Stomach (tissue), 19 donors: ENCODE measurements at places on chromosomes 7 and 10.

DNA sequence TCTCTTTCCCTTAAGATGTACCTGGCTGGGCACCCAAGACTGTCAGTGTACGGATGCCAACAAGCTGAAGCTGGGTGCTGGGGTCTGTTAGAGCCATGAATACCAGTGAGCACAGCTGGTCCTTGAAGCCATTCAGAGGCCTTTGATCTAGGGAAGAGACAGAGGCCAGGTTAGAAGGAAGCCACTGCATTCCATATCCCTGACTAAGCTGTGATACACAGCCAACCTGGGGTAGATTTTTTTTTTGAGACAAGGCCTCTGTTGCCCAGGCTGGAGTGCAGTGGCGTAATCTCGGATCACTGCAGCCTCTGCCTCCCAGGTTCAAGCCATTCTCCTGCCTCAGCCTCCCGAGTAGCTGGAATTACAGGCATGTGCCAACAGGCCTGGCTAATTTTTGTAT, 20.8 kb downstream of the ZDHHC16 start:
- DNase-seq = no peak

DNA sequence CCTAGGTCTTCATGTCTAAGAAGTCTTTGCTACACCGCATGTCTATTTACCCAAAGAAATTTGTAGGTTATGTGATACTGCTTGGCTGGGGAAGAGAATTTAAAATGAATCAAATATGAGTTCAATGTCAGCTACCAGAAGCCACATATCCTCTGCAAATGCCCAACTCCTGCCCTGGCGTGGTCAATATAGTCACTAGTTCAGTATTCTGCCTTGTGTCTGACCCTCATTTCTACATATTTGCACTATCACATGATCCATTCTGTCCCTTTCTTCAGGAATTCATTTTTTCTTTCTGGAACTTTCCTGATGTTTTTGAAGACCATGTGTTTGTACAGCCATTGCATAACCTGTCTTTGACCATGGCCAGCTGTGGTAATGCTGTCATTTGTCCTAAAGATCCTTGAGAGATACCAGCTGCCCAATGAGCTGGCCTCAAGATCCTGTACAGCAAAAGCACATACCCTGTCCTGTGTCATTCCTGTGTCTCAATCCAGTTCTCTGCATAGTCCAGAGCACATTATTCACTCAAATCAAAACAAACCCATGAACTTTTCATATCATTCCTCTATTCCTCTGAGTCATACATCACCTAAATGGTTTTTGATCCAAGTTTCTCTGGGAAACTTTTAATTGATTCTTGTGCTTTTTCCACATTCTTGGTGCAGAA, 524.5 kb downstream of the PARD3 start:
- no peak for DNase-seq

DNA sequence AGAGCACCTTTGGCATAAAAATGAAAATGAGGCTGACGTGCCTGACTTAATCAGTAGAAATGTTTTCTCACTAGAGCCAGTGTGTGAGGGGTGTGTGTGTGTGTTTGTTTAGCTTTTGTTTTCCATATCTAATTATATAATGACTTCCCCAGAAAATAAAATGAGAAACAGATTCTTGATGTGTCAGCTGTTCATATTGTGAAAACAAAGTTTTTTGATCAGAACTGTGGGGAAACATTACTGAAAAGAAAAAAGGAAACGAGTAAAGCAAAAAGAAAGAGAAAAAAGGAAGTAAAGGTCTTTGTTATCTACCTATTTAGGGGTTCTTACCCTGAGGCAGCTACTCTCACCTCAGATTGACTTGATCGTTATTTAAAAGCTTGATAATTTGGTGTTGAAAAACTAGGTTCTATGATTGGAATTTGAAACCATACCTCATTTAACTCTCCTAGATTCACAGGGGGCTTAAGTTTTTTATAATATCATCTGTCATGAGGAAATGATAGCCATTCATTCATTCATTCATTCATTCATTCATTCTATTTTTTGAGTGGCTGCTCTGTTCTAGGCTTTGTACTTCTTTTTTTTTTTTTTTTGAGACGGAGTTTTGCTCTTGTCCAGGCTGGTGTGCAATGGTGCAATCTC, 58.0 kb downstream of the CREM start:
- DNase-seq = no peak

GRCh38 chr7:112485766-112486165, 5.0 kb downstream of the LSMEM1 start:
- no peak for DNase-seq

DNA sequence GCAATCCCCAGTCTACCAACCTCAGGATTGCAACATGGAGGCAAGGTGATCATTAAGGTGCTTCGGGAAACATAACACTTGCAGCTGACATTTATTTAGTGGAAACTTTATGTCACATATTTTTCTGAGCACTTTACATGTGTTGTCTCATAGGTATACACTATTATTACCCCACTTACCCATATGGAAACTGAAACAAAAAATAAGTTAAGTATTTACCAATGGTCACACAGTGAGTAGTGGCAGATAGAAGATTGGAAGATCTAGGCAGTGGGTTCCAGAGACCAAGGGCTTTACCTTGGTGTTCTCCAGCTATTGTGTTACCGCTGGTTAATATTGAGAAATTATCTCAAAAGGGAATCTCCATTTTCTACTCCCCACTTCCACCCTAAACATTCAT, 1279.1 kb upstream of the SORCS1 start:
- no peak for DNase-seq

DNA sequence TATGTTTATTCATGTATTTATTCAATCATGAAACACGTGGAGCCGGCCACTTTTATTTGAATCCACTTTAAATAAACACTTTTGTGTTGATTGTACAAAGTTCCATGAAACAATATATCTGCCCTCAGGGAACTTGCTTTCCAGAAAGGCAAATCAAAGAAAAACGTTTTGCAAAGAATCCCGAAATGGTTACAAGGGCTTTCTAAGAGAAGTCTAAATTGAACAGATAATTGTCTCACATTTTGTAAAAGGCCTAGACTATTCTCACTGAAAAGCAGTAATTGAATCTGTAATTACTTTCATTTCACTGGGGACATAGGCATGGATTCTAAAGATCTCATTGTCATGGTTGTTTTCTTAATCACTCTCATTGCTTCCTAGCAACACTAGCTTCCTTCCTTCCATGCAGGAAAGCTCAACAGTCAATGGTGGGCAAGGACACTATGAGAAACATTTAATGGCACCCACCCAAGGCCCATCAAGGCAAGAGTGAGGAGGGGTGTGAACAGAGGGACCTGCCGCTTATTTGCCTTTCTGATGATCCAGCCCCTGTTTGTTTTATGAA, 622.4 kb upstream of the C7orf33 start:
- DNase-seq = no peak

GRCh38 chr7:130593033-130593432, 75.5 kb downstream of the COPG2 start:
- no peak for DNase-seq

DNA sequence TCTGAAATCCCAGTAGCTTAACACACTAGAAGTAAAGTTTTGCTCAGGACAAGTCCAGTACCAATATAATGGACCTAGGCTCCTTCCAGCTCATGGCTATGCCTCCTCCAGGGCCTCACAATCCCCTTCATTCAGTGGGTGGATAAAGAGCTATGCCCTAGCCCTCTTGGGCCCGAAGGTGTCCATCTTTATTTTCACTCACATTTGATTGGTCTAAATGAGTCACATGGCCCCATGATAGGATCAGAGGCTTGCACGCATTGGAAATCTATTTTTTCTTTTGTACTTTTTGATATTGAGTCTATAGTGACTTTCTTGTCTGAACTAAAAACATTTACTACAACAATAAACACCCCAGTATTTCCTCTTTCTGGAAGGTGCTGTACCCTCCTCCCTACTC, 202.6 kb upstream of the CTBP2 start:
- no peak for DNase-seq

DNA sequence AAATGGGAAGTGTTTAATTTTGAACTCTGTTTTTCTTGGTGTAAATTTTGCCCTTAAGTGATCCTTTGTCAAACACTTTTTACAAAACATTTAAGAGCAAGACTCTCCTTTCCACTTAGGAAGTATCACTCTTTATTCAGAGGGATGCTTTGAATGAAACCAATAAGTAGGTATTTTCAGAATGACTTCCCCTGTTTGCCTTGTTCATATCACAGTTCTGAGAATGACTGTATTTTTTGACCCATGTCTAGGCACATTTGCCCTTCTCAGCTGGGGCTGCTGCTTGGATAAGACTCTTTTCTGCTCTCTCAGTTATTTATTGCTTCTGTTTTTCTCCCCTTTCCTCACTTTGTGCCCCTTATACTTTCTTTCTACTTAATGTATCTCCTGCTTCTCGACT, 98.2 kb downstream of the CCNY start:
- no peak for DNase-seq

DNA sequence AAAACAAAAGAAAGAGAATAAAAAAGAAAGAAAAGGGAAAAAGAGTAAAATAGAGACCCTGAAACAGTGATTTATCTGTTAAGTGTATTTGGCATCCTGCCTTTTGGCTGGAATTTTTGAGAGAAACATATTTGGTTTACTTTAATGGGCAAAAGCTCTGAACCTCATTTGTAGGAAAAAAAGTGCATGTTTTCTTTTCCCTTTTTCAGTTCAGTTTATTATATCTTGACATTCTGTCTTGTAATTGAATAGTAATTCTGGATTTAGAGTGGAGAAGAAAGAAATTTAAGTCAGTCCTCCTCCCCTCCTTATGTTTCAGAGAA, 69.5 kb downstream of the ARID5B start:
- no peak for DNase-seq

GRCh38 chr10:112790030-112790429, 160.0 kb upstream of the TCF7L2 start:
- no peak for DNase-seq

- no peak for DNase-seq
These were observed 629.3 kb upstream of the NRP1 start for GRCh38 chr10:33963729-33964128.

GRCh38 chr7:33191340-33191739, 62.0 kb downstream of the BBS9 start:
- peak; percentile 26 for DNase-seq

DNA sequence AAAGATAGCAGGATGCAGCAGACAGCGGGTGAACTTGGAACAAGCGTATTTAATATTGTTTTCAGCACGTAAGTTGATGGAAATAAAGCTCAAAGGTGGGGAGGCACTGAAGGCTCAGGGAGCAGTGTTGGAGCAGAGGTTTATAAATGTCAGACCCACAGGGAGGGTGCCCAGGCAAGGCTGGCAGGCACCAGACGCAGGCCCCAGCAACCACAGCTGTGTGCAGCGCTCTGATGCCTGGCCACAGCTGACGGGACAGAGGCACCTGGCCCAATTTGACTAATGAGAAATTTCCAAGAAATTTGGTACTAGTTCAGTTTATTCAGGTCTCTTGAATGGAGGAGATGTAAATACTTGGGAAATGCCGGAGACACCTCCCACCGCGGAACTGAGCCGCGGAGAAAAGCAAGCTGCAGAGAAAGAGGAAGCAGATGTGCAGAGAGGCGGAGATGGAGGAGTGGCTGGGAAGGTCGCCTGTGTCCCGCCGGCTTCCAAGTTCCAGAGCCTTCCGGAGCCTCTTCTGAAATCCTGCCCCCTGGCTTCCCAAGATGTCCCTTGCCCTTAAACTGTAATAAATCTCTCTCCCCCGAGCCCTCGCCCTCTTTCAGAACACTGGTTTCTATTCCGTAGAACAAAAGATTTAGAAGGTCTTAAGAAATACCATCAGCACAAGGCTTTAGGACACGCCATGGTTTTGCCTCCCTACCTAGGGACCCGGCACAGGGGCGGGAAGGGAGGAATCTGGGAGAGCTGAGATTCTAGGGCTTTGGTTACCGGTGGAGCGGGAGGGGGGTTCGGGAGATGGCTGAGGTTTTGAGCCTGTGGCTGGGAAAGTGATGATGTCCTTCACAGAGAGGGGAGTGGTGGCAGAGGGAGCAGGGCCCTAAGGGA, 38.4 kb upstream of the PLXNA4 start:
- DNase-seq = no peak

DNA sequence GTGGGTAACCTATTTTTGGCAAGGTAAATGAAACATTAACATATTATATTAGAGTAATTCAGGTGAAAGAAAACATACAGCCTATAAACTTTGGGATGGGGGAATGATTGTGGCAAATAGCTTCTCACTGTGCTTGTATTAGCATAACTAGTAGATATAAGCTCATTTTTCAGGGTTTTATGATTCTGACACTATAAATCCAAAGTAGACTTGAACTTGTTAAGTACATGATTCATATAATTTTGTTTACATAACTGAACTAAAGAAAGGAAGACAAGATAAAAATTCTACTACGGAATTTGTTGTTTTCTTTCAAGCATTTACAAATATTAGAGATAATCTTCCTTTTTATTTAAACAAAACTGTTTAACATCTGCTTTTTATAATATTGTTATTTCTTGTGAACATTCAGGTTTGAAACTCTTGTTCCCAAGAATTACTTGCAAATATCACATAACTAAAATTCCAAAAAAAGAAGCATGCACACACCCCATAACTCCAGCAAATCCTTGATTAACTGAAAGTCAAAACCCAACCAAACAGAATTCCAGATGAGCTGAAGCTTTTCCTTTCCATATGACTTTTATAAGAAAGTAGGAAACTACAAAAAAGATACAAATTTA, 142.3 kb downstream of the JAZF1 start:
- no peak for DNase-seq

DNA sequence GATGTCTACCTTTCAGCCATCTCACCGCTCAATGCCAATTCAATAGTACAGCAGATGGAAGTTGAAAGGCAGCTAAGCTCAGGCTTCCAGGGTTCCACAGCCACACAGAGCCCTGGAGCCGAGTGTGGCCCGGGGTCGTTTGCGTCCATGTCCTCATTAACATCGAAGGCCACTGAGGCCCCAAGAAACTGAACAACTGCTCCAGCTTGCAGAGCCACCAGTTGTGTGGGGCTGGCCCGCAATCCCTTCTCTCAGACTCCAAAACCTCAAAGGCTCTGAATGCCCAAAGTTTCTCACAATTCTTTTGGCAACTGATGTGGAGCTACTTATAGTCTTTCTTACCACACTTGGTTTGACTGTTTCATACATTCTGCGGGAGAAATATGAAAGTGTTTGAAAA, 31.1 kb downstream of the NOD1 start:
- no peak for DNase-seq

DNA sequence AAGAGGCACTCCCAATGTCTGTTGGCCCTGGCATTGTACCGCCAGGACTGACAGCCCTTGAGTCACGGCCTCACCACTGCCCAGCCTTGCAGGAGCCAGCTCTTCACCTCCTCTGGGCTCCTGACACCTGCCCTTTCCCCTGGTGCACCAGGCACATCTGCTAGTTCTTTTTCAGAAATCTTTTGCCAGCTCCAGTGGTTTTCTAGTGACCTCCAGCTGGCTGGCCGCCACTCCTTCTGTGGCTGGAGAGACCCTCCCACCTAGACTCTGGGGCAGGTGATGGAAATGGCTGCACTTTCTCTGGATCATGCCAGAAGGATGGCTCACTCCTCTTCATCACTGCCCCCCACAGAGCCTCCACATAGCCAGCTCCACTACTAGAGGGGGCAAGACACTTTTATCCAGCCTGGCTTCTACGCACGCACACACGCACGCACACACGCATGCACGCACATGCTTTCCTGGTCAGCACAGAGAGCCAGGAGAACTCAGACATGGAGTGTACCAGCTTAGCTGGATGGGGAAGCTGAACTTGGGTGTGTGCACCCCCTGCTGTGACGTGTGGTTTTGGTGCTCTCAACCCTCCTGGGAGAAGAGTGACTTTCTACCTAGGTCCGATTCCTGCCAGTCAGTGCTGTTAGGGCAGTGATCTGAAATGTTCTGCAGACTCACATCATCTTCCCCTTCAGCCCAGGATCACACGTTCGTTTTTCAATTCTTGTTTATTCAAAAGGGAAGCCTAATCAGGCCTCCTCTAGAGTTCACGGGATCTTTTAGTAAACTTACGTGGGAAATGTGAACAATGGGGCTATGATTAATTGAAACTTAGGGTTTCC, 222.0 kb downstream of the PRPF18 start:
- DNase-seq = peak; percentile 30
